ENCODE measurements at places on chromosomes 12 and 14.

DNA sequence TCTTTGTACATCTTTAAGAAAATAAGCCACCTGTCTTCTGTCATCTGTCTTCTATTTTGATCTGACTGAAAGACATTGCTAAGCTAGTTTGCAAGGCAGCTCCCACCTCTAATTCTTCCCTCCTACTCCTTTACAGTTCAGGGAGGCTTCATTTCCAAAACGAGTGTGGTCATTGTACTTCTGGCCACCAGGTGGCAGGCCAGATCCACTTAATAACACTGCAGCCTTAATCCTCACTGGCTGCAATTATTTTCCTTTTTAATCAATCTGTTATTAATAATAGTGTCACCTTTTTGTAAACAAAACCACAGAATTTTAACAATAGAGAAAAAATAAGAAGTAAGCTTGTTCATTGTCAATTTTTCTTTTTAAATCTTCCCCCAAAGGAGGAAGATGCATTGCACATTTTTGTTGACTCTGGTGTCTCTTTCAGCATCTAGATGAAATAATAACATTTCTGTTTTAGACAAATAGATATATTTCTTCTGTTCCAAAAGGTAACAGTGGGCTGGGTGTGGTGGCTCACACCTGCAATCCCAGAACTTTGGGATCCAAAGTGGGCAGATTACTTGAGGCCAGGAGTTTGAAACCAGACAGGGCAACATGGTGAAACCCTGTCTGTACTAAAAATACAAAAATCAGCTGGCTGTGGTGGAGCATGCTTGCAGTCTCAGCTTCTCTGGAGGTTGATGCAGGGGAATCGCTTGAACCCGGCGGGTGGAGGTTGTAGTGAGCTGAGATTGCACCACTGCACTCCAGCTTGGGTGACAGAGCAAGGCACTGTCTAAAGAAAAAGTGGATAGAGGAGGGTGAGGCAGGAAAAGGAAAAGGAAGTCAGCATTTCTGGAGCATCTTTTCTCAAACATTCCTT is 23.3 kb downstream of the GABARAPL1 start:
- no peak for DNase-seq

GRCh38 chr12:52044292-52044983 is 6.8 kb upstream of the NR4A1 start:
- DNase-seq = no peak

GRCh38 chr12:54991991-54992375 is 7.4 kb upstream of the TESPA1 start:
- DNase-seq = no peak

DNA sequence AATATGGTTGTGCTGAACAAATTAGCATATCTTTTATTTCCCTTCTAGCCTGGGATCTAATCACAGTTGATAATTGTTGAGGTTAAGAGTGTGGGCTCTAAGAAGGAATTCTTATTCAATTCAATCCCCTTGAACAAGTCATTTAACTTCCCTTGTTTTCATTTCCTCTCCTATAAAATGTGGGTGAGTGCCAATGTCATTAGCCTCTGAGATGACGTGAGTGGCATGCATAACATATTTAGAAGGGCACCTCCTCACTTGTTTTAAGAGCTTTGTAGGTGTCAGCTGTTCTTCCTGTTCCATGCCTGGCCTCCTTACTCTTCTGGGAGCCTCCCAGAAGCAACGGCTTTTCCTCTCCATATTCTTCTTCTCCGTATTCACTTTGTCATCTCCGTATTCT is 155.4 kb upstream of the NEDD1 start:
- DNase-seq = no peak

- DNase-seq = no peak
Observed at GRCh38 chr12:107404981-107405380, 280.6 kb upstream of the PWP1 start.

GRCh38 chr12:2256453-2256852 is 203.7 kb downstream of the CACNA1C start:
- no peak for DNase-seq

DNA sequence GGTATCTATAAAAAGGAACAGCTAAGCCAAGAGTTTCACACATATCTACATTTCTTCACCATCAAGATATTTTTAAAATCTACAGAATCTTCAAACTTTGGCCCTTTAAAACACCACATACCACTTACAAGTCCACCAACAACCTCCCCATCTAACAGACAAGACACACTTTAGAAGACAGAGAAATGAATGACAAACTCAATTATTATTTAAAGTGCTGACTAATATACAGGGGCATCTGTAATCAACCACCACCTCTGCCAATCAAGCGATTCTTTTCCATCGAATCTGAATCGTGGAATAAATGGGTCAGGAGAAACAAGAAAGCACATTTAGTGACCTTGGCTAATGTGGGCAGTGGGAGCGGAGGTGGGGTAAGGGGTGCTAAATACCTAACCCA is 7.7 kb downstream of the SETD3 start:
- DNase-seq = no peak

DNA sequence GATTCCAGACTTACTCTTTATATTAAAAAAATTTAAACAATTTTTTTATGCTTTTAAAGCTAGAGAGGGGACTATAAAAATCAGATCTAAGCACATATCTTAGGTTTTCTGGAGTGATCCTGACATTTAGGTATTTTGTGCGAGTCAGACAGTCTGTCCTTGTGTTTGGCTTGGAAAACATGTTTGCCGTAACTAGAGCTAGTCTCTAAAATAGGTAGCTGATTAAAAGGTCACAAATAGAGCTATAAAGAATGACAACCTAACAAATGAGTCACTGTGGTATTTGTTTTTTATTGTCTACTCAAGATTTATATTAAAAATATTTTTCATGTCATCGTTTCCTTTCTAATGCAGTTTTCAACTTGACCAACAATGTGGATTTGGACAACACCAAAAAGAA is 73.4 kb downstream of the MNAT1 start:
- DNase-seq = no peak

GRCh38 chr14:92459030-92459949 is 54.3 kb upstream of the RIN3 start:
- no peak for DNase-seq

DNA sequence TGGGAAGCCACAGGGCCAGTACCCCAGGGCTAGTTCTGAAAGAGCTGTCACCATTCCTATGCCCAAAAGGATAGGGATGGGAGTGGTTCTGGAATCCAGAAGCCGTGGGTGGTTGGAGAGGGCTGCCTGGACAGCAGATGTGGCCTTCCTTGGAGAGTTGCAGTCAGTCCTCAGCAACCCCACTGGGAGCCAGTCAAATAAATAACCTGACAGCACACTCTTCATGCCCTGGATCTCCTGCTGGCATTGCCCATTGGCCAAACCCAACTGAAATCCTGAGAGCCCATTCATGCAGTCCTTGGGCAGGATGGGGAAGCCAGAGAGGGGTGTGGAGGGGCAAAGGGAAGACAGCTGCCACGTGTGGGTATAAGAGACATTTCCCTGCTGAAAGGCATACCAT is 128.2 kb downstream of the PTPN11 start:
- DNase-seq = no peak

- no peak for DNase-seq
Observed at GRCh38 chr14:78399316-78399889, 229.2 kb downstream of the NRXN3 start.

GRCh38 chr14:42027271-42027670 is 420.6 kb downstream of the LRFN5 start:
- no peak for DNase-seq

- no peak for DNase-seq
Observed at GRCh38 chr14:78164226-78164853, 5.8 kb upstream of the NRXN3 start.

GRCh38 chr14:90452366-90452765 is 55.5 kb downstream of the CALM1 start:
- no peak for DNase-seq

DNA sequence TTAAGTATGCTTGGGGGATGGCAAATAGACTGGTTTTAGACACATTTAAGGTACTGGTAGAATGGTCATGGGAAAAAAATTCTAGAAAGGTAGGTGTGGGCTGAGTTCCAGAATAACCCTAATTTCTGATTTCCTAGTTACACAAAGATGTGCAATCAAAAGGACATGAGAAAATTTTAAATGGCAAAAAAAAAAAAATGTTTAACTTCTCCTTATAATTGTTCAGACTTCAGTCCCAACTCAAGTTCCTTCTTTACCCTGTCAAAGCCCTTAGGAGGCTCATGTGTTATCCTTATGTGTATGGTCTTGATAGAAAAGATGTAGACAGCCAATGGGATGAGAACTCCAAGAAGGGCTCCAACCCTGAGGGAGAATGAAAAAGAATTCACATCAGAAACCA is 153.3 kb upstream of the PLEKHG7 start:
- DNase-seq = no peak

DNA sequence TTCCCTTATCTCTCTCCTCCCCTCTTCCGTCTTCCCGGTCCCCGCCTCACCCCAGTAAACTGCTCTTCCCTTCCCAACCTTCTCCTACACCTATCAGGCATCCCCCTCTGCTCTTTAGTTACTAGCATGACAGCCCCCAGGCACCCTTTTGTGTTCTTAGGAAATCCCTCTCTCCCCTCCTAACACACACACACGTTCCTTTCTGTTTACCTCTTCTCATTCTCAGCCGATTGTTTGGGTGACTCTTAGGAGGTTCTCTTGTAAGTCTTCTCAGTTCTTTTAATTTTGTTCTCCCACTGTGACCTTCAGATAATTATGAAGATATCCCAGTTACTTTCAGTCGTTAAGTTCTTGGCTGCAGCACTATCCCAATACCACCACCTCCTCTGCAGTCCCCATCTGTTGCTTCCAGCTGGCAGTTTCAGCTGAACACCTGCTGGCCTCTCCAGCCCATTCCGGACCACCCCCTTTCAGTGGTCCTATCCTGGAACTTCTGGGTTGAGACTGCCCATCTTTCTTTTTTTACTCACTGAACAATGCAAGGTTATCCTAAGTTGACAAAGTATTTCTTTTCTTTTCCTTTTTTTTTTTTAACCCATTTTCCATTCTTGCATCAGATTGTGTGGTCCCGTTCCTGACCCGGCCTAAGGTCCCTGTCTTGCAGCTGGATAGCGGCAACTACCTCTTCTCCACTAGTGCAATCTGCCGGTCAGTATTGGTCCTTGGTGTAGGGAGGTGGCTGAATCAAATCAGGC is 711 bp downstream of the MARS1 start:
- no peak for DNase-seq

DNA sequence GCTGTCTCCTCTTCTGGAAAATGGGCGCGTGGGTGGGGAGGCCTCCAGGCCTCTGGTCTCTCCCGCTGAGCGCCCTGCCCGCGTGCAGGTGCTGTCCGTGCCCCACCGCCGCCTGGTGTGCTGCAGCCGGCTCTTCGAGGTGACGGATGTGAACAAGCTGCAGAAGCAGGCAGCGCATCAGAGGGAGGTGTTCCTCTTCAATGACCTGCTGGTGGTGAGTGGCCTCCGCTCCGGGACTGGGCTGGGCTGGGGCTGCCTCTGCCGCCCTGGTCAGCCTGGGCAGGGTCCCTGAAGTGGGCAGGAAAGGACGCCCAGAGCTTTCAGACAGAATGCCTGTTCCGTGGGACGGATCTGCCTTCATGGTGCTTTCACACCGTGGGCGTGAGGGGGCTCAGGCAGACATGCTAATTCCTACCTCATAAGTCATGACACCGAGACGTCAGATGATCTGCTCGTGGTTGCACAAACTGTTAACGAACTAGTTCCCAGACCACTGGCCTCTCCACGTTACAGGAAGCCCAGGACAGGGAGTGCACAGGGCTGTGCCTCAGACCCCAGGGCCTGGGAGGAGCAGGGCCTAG is 50.5 kb downstream of the SLC6A12 start:
- DNase-seq = no peak

DNA sequence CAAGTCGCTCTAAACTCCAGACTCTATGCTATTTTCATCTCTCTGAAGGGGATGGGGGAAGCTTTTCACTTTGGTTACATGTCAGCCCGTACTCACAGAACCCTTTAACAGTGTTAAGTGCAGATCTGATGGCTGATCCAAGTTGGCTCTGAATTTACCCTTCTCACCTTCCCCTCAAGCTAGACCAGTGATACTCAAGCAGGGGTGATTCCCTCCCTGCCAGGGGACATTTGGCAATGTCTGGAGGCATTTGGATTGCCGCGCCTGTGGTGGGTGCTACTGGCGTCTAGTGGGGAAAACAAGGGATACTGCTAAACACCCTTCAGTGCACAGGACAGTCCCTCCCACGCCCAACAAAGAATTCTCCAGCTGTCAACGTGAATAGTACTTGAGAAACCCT is 6.0 kb upstream of the TEX52 start:
- no peak for DNase-seq

- DNase-seq = no peak
Observed at GRCh38 chr12:39752482-39753137, 133.0 kb upstream of the ABCD2 start.

GRCh38 chr12:64669270-64669842 is 59.1 kb downstream of the RASSF3 start:
- no peak for DNase-seq

DNA sequence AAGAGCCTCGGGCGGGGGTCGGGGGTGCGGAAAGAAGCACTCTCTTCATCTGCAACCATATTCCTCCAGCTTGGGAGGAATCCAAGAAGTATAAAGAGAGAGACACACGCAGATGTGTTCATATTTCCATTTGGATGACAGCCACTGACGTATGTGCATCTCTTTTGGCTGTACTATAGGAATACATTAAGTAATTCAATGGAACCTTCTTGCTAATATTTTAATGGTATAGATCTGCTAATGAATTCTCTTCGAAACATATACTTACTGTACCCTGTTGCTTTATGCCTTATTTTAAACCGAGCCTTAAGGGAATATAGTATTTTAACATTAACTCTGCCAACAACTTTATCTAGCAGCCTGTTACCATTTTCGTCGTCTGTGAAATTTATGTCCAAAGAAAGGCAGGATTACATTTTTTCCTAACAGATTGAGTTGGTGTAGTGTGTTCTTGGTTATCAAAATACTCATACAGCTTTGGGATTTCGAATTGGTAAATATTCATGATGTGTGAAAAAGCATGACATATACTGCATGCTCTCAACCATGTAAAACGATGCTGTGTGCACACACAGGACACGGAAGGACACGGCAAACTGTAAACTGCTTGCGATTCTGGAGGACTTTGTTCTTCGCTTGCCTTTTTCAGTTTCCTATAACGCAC is 84.5 kb downstream of the CCDC88C start:
- peak; percentile 88 for DNase-seq

- DNase-seq = no peak
Observed at GRCh38 chr12:88309546-88309945, 167.4 kb downstream of the TMTC3 start.

GRCh38 chr12:66160704-66161103 is 9.1 kb downstream of the TMBIM4 start:
- DNase-seq = no peak

DNA sequence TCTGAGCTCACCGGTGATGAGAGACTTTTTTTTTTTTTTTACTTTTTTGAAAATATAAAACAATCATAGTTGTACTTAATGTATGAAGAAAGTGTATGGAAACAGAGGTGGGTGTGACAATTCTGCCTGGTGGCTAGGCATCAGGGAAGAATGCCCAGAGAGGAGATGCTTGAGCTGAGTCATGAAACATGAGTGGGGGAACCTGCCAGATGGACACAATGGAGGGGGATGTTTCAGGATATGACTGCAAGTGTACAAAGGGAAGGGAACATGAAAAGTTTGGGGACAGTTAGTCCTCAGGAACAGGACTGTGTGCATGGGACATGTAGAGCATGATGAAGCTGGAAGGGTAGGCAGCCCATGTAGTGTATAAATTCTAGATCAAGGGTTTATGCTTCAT is 274.2 kb upstream of the E2F7 start:
- DNase-seq = no peak

- DNase-seq = no peak
Observed at GRCh38 chr12:9669534-9669933, at the start of gene CLEC2D. TSS of gene CLEC2D (plus strand) at chr12:9669713. CDS start at chr12:9669735, 22 bp downstream.

GRCh38 chr12:108352591-108352990 is 13.5 kb upstream of the CMKLR1 start:
- no peak for DNase-seq

GRCh38 chr12:4530982-4531586 is 7.6 kb upstream of the RAD51AP1 start:
- DNase-seq = no peak
